ENCODE measurements at places on chromosomes 1 and 21.

DNA sequence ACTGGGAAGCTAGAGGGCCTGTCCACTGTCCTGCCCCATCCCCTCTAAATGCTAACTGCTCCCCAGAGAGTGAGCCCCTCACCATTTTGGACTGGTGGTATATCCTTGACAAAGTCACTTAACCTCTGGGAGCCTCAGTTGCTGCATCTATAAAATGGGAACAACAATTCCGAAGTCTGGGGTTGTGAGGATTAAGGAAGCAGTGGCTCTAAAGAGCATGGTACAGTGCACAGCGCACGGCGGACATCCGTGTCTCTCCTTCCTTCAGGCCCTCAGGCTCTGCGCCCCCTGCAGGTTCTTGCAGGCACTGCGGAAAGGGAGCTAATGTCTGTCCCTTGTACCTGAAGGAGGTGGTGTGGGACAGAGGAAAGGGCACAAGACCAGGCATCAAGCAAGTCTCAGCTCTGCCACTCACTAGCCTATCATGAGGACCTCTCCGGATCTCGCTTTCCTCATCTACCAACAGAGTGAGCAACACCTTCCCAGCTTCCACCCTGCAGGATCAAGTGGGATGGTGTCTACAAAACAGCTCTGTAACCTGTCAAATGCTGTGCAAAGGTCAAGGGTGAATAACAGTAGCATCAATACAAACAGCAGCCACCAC is 20.1 kb downstream of the ECE1 start:
- DNase-seq = peak; percentile 75

GRCh38 chr1:57550092-57550491 is 126.2 kb upstream of the DAB1 start:
- no peak for DNase-seq

DNA sequence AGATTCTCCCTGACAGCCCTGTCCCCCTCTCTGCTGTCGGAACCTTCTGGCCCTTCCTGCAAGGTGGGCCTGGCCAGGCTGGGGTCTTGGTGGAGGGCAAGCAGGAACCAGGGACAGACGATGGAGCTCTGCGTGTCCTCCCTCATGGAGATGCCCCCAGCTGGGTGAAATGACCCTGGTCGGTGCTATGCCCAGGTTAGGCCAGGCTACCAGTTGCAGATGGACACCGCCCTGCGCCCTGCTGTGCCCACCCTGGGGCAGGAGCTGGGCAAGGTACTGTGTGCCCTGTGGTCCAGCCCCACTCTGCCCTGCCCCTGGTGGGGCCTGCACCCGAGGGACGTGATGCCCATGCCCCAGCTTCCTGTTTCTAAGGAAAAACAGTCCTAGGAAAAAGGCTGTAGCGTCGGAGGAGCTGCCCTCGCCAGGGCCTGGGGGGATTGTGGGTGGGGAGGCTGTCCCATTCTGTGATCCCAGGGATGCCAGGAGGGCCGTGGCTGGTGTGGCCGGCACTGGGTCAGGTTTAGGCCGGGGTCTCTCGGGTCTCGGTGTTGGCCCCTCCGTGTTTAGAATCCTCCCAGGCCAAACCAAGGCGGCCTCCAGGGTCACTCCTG is 77.6 kb downstream of the MORN1 start:
- no peak for DNase-seq

GRCh38 chr1:84688463-84689061 is 1.7 kb downstream of the SSX2IP start:
- no peak for DNase-seq

GRCh38 chr1:178397678-178398077 is 99.1 kb downstream of the CLEC20A start:
- no peak for DNase-seq

- no peak for DNase-seq
These were observed 30.5 kb upstream of the WNT2B start for GRCh38 chr1:112478314-112478713.

- no peak for DNase-seq
These were observed 1.4 kb upstream of the C4BPA start for GRCh38 chr1:207102659-207103058.

- no peak for DNase-seq
These were observed 71.3 kb upstream of the PRDX6 start for GRCh38 chr1:173405834-173406233.

DNA sequence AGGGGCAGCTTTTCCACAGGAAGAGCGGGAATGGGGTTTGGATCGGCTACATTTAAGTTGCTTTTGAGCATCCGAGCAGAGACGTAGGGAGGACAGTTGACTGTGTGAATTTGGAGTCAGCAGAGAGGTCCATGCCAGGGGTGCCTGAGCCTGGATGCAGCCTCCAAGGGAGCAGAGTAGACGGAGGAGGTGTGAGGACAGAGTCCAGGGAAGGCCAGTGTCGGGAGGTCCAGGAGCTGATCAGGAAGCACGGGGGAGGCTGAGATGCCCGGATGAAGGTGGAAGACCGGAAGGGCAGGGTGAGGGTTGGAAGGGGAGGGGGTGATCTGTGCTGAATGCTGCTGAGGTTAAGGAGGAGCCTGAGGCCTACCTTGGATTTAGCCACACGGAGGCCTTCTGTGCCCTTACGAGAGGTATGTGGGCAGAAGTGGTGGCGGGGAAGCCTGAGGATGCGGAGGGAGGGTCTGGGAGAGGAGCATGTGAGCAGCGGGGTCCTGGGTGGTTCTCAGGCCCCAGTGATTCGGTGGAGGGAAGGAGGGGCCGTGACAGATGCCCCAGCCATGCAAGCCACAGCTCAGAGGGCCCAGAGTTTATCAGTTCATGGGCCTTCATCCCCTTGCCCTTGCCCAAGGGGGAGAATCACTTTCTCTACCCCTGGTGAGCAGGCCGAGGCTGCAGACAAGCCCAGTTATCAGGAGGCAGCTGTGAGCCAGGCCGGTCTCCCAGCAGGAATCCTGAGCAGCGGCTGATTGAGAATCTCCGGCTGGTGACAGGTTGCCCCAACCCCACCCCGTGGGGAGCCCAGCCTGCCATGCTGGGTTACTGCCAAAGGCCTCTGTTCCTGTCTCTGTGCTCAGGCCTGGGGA is 54.0 kb upstream of the ACTL8 start:
- no peak for DNase-seq

GRCh38 chr1:94907136-94907535 is 19.8 kb downstream of the CNN3 start:
- DNase-seq = no peak

GRCh38 chr1:63367215-63368103 is at the start of gene ALG6:
Gene ALG6 (plus strand): TSS chr1:63367627. CDS start chr1:63370978, 3,351 bp downstream.
- DNase-seq = peak; percentile 86

- DNase-seq = no peak
These were observed 10.2 kb downstream of the ARHGEF16 start for GRCh38 chr1:3464649-3465025.

- no peak for DNase-seq
These were observed 9.9 kb downstream of the PIGV start for GRCh38 chr1:26797627-26798026.

DNA sequence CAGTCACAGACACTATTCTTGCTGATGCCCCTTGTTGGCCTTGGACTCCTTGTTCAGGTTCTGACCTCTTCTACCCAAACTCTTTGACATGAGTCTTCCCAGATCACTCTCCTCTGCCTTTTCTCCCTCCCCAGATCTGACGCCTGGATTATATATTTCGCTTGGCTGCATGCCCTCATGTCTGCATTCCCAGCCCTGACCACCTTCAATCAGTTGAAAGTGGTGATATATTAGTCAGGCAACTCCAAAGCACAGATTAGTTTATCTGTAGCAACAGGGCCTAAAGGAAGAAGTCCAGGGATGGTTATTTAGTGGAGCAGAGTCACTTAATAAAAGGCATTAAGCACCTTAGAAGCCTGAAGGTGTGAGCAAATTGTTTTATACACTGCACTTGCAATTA is 110.0 kb upstream of the GUCA2B start:
- DNase-seq = no peak

DNA sequence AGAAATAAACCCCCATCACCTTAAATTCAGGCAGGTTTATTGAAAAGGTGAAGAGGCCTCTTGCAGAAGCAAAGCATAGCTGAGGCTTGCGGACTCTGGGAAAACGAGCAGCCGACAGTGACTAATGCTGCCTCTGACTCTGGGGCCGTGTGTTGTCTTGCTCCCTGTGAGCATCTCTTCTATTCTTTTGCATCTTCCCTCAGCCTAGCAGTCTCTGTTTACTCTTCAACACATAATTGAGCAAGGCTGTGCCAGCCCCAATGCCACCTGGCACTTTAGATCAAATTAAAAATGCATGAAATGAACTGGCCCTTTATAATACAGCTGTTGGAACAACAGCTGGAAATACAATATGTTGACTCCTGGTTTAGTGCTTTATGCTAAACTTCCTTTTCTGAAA is 18.4 kb upstream of the REG4 start:
- DNase-seq = no peak

- no peak for DNase-seq
These were observed 26.6 kb upstream of the DNM3 start for GRCh38 chr1:171814692-171815091.

DNA sequence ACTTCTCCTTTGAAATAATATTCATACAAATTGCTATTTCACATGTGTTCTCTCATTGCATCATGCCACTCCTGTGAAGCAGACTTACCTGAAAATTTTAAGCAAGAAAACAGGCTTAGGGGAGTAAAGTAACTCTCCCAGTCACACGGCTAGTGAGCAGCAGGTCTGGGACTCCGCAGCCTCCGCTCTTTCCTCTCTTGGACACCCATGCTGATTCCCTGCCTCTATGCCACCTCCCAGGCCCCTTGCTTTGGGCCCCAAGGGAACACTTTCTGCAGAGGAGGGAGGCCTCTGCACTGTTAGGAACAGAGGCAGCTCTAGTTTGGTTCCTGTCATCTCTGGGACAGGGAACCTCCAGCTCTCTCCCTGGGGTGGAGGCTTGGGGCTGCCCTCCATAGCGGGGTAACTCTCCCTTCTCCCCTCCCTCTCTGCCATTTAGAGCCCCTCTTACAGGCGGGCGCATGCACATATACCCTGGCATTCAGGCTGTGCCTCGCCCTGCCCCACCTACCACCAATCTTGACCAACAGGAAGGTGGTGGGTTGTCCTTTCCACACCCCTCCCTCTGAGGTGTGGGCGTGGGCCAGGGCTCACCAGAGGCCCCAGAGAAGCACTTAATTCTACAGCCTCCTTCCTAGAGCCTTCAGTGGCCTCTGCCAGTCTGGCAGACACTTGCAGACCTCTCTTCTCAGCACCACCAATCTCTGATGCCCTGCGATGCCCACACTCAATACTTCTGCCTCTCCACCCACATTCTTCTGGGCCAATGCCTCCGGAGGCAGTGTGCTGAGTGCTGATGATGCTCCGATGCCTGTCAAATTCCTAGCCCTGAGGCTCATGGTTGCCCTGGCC is at the start of gene RXFP4:
RXFP4 (plus strand) TSS at position 646 of the 852 bp plus-strand sequence; CDS start at position 718, 72 bp downstream.
- DNase-seq = no peak

- no peak for DNase-seq
These were observed 3.7 kb upstream of the KLHDC9 start for GRCh38 chr1:161094481-161094880.

DNA sequence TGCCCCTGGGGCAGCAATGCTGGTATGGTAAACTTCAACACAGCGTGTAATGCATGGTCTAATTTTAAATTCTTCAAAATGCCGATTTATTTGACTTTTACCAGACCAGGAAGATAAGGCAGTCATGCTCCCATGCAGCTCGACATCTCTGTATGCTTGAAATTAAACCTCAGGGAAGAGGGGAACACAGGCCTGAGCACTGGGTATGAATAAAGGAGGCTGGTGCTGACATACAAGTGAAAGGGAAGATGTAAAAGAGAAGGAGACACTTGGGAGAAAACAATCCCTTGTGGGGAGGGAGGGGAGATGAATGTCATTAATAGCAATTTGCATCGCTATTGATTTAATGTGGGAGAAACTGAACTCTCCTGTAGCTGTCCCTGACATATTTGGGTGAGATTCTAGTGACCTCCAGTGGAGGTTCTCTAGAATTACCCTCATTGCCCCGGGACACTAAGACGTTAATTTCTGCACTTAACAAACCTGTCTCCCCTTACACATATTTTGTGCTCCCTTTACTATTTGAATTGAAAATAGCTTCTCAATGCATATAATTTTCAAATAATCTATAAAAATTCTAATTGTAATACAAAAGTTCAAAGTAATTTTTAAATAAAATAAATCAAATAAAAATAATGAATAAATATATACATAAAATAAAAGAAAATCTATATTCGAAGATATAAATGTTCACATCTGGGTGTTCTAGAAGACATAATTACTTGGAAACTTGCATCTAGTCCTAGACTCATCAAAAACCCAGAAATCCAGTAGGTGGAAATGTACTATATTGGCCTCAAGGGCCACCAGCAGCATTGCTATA is 283.1 kb downstream of the LMX1A start:
- DNase-seq = no peak

DNA sequence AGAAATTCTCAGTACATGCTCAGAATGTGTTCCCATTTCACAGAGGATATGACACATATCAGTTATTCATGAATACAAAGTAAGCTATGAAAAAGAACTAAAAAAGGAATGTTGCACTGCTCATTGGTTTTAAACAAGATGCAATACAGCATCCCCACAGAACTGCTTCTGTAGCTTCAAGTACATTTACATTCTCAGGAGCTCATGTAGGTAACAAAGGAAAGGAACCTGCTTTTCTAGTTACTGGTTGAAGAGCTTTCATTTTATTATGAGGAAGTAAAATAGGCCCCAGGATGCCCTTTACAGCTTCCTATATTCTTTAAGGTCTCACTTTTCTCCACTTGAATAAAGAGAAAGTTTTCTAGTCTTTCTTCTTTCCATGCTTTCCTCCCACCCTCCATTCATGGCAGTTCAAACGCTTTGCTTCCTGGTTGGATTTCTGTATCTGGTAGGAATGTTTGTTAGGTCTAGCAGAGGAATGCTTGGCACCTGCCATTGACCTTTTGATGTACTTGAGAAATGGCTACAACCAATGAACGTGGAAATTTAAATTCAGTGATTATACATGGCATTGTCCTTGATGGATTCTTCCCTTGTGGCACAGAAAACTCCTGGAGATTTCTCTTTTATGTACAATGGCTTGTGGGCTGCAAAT is 27.1 kb upstream of the KCNK2 start:
- no peak for DNase-seq

DNA sequence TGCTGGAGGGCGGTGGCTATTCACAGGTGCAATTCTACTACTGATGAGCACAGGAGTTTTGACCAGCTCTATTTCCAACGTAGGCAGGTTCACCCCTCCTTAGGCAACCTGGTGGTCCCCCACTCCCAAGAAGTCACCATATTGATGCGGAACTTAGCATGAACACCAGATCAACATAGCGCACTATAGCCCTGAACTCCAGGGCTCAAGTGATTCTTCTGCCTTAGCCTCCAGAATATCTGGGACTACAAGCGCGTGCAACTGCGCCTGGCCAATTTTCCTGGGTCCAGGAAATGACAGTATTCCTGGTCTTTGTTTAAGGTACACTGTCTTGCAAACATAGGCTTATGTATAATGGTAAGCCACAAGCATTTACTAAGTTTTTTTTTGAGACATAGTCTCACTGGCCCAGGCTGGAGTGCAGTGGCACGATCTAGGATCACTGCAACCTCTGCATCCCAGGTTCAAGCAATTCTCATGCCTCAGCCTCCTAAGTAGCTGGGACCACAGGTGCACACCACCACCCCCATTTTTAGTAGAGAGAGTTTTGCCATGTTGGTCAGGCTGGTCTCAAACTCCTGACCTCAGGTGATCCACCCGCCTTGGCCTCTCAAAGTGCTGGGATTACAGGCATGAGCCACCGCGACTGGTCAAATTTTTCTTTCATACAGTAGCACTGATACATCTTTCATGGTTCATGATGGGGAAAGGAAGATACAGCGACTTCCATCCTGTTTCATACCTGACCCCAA is 12.6 kb downstream of the MCL1 start:
- no peak for DNase-seq
